Cardiac muscle cell (in vitro differentiated cells and primary cell): ENCODE measurements at places on chromosomes 13 and 19. TPM values are rescaled to one million over a fixed set of nuclear protein-coding genes. Genes with fewer than 3 reads are reported as not detected.
A peak's percentile ranks its signal among the peaks of the same experiment; 100 is the strongest.

DNA sequence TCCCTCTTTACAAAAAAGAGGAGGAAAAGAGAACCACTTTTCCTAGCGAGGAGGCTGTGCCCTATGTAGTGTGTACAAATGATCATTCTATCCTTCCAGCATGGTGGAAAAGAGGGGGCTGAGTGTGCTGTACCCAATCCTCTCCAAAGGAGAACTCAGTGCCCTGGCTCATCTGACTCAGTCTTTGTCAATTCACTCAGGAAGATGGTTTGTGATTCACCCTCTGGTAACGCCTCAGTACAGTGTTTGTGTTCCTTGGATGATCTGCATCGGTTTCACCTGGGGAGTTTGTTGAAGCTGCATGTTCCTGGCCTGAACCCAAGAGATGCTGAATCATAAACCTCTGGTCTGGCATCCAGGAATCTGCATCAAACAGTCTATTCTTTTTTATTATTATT, 18.3 kb upstream of the ENOX1 start:
- no peaks in the 10 kb centered on the region for H3K27me3 ChIP-seq
- DNase-seq, result no peak
- H3K36me3 ChIP-seq, result no peaks in the 10 kb centered on the region
- H3K4me1 ChIP-seq, result peaks cover 3% of the 10 kb centered on the region
- H3K4me3 ChIP-seq, result no peak overlapping the region
- H3K27ac ChIP-seq, result no peak overlapping the region

GRCh38 chr13:43307921-43308433, 284.6 kb downstream of the DNAJC15 start:
- H3K27ac ChIP-seq, result no peak overlapping the region
- no peaks in the 10 kb centered on the region for H3K36me3 ChIP-seq
- H3K4me3 ChIP-seq, result no peak overlapping the region

CEACAM3 gene
- total RNA-seq, result not detected in 2 replicates

PLIN4 gene
- total RNA-seq, result 0.07 and 0.42 TPM in 2 replicates

HCN2 gene
- 1.0 and 2.3 TPM in 2 replicates for total RNA-seq

DNA sequence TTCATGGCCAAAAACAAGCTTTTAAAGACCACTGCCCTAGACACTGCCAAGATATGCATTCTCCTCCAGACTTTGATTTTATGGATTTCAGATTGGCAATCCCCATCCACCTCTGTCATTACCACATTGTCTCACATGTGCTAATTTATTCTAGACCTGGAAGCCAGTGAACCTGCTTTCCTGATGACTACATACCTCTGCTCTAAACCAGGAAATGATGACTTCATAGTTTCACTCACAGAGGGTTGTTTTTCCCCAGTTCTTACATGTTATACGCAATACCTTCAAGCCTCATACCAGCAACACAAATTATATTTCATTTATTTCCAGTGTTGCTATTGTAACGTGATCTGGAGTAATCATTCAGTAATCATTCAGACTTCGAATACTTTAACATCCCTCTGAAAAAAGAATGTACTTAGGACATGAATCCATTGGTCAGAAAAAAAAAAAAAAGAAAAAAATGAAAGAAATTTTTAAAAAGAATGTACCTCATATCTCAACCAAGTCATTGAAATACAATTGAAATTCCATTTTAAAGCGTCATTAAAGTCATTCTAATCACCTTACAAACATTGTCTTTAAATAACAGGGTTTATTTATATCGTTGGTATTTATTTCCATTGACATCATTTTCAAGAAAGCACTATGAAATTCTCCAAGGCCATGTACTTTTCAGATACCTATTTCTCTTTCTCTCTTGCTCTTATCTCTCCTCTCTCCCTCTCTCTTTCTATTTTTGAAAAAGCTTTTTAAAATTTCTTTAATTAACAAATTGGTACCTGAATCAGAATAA, 33.4 kb upstream of the KLF5 start:
- DNase-seq, result peak; percentile 12
- H3K27me3 ChIP-seq, result no peaks in the 10 kb centered on the region
- H3K4me3 ChIP-seq, result no peak overlapping the region
- no peaks in the 10 kb centered on the region for H3K36me3 ChIP-seq
- no peaks in the 10 kb centered on the region for H3K4me1 ChIP-seq

DNA sequence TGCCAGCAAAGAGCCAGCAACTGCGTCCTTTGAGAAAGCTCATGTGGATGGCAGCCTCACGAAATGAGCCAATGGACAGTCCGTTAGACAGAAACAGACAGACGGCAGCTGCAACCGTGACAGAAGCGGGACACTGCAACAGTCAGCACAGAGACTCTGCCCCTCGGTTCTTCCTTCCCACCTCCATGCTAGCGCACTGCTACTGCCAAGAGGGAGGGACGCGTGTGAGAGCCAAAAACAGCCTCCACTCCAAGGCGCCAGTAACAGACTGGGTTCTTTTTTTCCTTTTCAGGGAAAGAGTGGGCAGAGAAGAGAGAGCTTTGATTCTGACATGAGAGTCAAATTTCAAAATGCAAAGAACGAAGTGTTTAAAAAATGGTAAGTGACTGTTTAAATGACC, 77.5 kb downstream of the SERP2 start:
- no peak overlapping the region for H3K27ac ChIP-seq
- H3K4me3 ChIP-seq, result no peak overlapping the region
- no peaks in the 10 kb centered on the region for H3K27me3 ChIP-seq
- no peak for DNase-seq
- H3K36me3 ChIP-seq, result no peaks in the 10 kb centered on the region
